Caki2 (cell line): ENCODE measurements at places on chromosomes 5 and 9. TPM values are rescaled to one million over a fixed set of nuclear protein-coding genes. Genes with fewer than 3 reads are reported as not detected.

CD74 gene
- total RNA-seq = 29.4 and 30.7 TPM in 2 replicates

IL3 gene
- total RNA-seq = not detected in 2 replicates

POLR1E gene
- 20.5 and 23.8 TPM in 2 replicates for total RNA-seq

DNA sequence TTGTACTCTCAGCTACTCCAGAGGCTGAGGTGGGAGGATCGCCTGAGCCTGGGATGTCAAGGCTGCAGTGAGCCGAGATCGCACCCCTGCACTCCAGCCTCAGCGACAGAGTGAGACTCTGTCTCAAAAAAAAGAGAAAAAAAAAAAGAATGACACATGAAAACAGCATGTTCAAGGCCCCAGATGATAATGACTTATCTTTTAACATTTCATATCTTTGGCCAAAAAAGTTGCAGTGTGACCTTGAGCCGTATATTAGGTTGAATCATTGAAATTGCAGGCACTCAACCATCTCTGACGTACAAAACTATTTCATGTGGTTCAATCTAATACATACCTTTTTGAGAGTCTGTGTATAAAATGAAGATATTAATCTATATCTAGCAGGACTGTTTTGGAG is 79.1 kb upstream of the CPEB4 start:
- no peak for DNase-seq

DNA sequence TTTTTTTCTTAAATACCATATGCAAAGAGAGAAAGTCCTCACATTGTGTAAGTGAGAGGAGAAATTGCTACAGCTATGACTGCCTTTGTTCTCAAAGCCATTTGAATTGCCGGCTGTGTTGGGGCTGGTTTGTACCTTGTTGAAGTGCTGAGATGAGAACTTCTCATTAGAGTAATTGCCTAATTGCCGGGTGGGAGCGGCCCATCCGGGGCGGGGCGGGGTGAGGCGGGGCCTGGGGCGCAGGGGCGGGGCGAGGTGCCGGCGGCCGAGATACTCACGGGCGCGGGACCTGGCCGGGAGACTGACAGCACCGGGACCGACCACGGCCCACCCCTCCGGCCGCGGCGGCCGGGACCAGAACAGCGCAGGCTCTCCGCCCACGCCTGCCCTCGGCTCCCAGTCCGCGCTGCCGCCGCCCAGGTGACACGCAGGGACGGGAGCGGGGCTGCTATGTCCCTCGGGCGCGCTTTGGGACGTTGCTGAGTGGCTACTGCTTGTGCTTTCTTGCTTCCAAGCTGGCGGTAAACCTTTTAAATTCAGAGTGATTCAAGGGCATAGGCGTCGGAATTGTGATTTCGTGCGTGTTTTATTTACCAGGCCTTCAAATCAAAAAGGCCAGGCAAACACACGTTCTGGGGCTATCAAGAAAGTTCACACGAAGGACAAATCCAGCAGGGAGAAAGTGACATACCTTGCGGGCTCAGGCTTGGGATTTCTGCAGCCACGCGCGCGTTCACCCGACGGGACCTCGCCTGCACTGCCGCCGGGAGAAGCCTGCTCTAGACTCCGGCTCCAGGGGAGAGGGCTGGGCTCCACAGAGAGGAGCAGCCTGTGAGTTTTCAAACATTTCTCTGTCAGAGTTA is 269.1 kb downstream of the FANCC start:
- DNase-seq = peak; percentile 42

DNA sequence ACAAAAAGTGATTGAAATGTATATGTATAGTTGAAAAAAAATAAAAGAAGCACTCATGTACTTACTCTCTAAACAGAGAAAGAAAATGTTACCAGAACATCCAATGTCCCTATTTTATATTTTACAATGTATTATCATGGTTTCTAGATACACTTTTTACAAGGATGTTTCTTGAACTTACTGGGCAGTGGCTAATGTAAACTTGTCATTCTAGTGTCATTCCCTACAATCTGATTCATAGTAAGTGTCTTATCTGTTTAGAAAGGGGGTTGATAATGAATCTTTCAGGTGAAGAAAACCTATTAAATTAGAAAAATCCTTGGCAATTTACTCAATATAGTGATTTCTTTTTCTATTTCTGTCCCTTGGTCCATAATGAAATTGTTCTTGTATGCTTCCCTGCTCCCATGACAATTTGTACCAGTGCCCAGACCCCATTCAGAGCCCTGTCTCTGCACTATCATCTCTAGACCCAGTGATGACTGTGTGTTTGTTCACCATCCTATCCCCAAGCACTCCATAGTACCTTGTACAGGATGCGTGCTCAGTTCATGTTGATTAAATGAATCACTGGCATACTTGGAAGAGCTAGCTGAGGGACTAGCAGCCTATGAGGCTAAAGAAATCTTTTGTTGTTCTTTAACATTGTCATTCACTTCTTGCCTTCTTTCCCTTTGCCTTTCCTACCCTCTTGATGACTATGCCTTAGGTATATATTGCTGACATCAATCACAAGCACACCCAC is 101.2 kb downstream of the HMHB1 start:
- peak; percentile 33 for DNase-seq

- no peak for DNase-seq
These were observed 285.5 kb upstream of the VLDLR start for GRCh38 chr9:2336055-2336454.

- DNase-seq = no peak
These were observed 38.6 kb downstream of the CAMK4 start for GRCh38 chr5:111262815-111263214.
